ENCODE measurements at places on chromosomes 13 and 19. TPM values are rescaled to one million over a fixed set of nuclear protein-coding genes. Genes with fewer than 3 reads are reported as not detected.

MYO1F gene
- 0.17 TPM for total RNA-seq

SIGLEC8 gene
- total RNA-seq: not detected

MICOS13 gene
- 68.3 TPM for total RNA-seq

SKA3 gene
- total RNA-seq: 13.6 TPM

BRCA2 gene
- total RNA-seq: 3.6 TPM

SHD gene
- not detected for total RNA-seq

CEACAM6 gene
- 27.1 TPM for total RNA-seq

SNAPC2 gene
- total RNA-seq: 31.1 TPM
